DMS 273 treated with DMSO at 0.1 percent for 48 hours (cell line): ENCODE measurements at places on chromosomes 1 and 21.

- peak; percentile 95 for DNase-seq
Measured at GRCh38 chr1:39574646-39575045, 1.9 kb downstream of the PABPC4 start.

- DNase-seq: no peak
Measured at GRCh38 chr1:177209357-177209756, 38.6 kb downstream of the BRINP2 start.

DNA sequence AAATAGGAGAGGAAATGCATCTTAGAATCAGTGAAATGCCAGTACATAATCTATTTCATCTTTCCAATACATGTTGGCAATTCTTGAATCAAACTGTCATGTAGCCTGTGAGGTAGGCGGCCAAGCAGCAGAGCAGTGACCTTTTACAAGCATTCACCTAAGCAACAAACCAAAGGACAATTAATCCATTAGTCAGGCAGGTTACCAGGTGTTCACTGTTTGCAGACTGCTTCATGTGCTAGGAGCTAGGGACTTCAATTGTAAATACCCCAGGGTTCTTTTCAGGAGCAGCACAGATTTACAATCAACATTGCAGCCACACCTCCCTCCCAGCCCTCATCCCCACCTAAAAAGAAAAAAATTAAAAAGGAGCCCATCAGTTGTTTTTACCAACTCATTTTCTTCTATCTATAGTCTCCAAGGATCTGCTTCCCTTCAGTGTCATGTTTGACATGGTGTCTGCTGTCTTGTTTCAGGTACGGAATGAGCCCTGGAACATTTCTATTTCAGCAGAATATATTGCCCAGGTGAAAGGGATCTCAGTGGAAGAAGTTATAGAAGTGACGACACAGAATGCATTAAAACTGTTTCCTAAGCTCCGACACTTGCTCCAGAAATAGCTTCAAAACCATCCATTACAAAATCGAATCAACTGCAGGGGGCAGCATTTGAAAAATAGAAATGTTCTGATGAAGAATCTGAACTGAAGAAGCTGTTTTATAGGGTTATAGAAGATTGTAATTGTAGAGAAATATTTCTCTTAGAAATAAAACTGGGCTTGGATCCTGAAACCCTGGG, 23.0 kb downstream of the TATDN3 start:
- no peak for DNase-seq

DNA sequence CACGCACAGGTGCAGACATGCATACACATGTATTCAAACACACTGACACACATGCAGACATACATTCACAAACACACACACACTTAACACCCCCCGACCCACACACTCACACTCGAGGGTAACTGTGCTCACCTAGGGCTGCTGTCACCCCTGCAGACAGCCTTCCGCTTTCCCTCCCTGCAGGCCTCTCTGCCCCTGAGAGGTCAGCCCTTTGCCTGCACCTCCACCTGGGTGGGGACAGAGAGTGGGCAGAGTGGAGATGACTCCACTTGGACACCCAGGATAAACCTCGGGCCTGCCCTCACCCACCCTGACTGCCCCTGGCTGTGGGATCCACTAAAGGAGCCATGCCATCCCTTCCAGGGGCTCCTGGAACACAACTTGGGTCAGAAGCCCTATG, 264.3 kb downstream of the PTPRU start:
- no peak for DNase-seq

- no peak for DNase-seq
Measured at GRCh38 chr1:188062456-188062855, 1233.7 kb downstream of the PLA2G4A start.

GRCh38 chr21:42829954-42830353, 49.4 kb downstream of the WDR4 start:
- no peak for DNase-seq

DNA sequence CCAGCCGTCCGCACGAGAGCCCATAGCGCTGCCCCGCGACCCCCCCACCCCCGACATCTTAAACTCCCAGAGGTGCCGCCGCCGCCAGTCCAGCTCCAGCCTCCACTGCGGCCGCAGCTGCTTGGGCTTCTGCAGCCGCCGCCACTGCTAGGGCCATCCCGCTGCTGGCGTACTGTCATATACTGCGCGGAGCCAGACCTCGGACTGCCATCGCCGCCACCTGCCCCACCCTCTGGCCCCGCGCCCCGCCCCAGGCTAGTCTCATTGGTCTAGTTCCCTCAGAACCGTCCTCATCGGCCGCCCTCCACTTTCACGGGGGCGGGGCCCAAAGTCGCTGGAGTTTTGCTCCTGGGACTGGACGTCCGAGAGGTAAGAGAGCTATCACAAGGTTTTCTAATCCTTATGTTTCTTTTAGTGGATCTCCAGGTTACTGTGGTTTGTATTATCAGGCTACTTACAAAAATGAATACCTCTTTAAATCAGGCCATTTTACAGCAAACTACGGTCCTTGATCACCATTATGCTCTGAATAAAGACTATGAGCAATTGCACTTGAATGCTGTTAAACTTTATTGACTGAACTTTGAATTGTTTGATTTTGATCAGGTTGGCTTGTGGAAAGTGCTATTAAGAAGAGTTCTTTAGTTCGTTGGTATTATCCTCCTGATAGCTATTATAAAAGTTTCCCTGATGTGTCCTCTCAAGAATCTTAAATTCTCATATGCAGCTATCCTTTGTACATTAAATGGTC, 2.8 kb upstream of the CD1D start:
- peak; percentile 40 for DNase-seq

GRCh38 chr1:11802973-11803885, 2.5 kb downstream of the MTHFR start:
- DNase-seq: peak; percentile 95

GRCh38 chr1:200242110-200243041, 167.5 kb downstream of the ZNF281 start:
- DNase-seq: peak; percentile 69

GRCh38 chr1:185534801-185535200, 199.4 kb upstream of the HMCN1 start:
- DNase-seq: no peak

DNA sequence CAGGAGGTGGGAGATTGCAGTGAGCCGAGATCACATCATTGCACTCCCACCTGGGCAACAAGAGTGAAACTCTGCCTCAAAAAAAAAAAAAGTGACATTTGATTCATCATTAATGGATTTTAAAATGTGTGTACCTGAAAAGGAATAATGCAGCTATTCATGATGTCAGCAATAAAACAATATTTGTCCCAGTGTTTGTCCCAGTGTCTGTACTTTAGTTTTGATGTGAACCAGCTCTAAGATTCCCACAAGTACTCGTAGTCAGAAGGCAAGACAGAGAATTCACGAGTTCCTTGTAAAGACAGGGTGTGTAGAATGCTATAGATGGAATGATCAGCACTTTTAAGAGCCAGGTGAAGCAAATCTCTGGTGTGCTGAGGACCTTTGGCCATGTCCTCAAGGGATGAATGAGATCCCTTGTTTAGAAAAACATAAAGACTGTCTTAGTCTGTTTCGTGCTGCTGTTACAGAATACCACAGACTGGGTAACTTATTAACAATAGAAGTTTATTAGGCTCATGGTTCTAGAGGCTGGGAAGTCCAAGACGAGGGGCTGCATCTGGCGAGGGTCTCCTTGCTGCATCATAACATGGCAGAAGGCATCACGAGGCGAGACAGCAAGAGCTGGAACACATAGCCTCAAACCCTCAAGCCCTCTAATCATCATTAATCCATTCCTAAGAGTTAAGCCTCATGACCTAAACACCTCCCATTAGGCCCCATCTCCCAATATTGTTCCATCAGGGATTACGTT, 12.0 kb upstream of the TMPRSS2 start:
- no peak for DNase-seq

- DNase-seq: no peak
Measured at GRCh38 chr1:208047476-208047934, 136.6 kb upstream of the CD34 start.

DNA sequence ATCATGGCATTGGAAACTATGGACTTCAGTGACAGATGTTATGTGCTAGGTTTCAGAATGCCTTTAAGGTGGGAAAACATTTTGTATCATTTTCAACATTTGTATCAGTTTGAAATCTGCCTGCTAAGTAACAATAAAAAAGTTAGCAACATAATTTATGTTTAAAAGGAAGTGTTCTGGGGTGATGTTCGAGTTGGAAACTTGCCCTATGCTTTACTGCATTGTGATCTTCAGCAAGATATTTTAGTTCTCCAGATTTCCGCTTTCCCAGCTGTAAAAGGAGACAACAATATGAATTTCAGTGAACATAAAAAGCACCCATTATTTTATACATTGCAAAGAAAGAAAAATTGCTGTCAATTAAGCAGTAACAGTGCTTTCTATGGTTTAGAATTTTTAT, 187.4 kb downstream of the DISC1 start:
- DNase-seq: no peak

- DNase-seq: no peak
Measured at GRCh38 chr1:206739411-206740076, 31.0 kb upstream of the IL19 start.

DNA sequence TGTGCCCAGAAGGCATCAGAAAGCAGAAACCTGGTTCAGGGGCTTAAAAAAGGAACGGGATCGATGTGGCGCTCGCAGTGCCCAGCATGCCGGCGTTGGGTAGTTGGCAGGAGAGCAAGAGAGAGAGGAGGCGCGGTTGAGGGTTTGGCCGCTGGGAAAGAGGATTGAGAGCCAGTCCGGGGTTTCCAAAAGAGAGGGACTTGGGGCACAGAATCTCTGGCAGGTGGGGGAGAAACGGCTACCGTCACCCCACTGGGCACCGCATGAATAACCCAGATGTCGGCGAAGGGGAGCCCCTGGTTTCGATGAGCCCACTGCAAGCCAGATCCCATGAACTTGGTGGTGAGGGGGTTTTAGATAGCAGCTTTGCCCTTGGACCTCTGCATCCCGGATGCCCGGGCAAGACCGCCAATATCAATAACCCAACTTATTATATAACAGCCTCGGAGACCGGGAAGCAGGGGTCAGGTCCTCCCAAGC, 60.4 kb upstream of the ACOT11 start:
- DNase-seq: no peak

- no peak for DNase-seq
Measured at GRCh38 chr1:201653233-201653632, 114.3 kb downstream of the NAV1 start.

DNA sequence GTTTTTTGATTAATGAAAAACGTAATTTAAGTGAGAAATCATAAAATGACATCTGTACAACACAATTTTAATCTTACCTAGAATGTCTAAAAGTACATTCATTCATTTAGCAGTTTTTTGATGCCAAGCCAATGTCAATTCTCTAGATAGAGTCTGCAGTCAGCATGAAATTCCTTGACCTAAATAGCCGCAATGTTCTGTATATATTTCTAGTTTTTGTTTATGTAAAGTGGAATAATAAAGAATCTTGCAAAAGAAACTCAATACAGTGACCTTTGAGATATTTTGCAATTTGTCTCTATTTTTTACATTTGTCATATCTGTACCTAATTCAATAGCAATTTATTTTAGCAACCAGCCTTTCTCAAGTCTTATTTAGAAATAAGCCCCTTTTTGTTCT, 176.0 kb downstream of the ATP6V1G3 start:
- DNase-seq: no peak

- DNase-seq: no peak
Measured at GRCh38 chr1:110240476-110241210, 30.5 kb downstream of the KCNC4 start.

DNA sequence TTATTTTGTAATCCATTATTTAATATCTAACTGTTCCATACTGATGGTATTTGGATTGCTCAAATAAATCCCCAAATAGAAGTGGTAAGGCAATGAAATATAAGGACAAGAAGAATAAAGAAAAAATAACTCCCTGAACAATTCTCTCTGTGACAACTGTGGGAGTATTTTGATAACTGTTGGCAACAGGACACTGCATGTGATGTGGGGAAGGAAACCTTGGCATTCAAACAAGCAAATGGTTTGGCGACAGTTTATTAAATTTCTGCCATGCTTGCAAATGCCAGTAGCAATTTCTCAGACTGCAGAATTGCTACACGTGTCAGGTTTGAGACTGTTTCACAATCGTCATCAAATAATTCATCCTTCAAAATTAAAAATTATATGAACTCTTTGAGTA, 8.6 kb upstream of the MRPL39 start:
- DNase-seq: no peak

DNA sequence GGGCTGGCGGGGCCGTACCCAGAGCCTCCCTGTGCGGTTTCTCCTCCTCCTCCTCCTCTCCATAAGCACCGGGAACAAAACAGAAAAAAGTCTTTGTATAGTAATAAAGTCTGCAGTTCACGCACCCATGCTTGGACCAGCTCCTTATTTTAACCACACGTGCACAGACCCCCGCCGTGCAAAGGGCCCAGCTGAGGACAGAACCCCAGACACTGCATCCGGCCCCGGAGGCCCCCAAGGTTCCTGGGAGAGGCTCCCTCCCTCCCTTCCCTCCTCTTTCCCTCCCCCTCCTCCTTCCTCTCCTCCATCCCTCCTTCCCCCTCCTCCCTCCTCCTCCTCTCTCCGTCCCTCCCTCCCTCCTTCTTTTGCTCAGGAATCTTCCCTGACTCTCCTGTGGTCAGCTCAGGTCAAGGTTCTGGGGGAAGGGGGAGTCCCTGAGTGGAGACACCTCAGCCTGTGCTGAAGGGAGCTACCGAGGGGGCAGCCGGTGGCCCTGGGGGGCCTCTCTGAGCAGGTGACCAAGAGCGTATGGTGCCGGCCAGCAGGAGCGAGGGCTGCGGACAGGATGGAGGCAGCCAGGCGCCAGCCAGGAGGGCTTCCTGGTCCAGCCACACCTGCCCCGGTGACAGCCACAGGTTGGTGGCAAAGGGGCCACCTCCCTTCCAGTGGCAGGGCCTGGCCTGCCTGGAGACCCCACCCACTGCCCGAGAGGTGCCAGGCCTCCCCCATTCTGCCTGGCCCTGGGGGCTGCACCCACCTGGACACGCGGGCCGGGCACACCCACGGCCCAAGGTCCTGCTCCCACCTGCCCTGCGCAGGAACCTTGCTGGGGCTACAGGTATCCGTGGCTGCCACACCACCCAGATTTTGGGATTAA, 3.2 kb upstream of the TTLL10 start:
- DNase-seq: no peak

DNA sequence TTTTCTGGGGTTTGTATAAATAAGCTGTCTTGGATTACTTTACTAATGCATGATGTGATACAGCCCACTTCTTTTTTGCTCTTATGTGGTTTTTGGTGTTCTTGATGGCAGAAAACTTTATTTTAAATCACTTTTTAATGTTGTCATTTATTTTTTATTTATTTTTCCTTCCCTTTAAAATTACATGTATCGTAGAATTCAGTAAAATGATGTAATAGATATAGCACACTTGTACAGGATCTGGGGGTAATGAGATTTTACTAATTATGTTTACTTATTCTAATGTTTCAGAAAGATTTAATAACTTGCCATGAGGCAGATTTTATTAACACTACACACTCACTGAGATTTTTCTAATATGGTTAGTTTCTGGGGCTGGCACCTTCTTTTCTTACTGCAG, 701 bp upstream of the B3GALT2 start:
- no peak for DNase-seq

GRCh38 chr1:175313672-175314225, 121.2 kb upstream of the KIAA0040 start:
- DNase-seq: no peak

- DNase-seq: no peak
Measured at GRCh38 chr1:230542054-230542453, 100.2 kb upstream of the COG2 start.
